ENCODE measurements at places on chromosomes 2 and 18.

DNA sequence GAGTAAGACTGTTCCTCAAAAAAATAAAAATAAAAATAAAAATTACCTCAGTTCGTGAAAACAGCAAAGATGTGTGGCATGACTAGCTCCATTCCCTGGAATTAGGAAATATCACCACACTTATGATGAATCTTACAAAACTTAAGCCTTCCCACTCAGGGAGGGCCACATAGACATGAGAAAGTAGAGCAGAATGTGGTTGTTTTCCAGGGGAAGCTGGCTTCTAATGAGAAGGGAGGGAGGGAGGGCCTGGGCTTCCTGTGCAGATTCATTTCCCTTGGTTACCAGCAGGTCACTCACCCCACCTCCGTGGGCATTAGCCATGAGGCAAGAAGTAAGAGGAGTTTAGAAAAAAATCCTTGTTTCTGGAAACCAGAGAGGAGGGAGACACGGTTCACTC lies 95.9 kb upstream of the RMDN2 start:
- DNase-seq, result no peak

GRCh38 chr18:26510337-26510736 lies 38.0 kb downstream of the KCTD1 start:
- DNase-seq, result no peak

DNA sequence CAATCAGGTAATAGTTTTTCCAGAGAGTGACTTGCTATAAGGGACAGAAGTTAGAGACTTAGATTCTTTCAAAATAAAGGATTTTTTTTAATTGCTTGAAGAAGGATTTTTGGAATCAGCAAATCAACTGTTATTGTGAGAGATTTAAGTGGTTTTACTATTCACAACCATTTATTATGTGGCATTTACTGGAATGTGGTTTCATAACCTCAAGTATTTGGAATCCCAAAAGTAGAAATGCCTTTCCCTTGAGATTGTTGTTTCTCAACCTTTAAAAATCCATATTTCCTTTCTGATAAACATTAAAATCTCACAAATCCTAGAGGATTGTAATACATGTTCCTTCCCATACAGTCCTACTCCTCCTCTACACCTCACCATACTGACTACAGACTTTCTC lies 5.0 kb downstream of the TANK start:
- DNase-seq, result no peak

DNA sequence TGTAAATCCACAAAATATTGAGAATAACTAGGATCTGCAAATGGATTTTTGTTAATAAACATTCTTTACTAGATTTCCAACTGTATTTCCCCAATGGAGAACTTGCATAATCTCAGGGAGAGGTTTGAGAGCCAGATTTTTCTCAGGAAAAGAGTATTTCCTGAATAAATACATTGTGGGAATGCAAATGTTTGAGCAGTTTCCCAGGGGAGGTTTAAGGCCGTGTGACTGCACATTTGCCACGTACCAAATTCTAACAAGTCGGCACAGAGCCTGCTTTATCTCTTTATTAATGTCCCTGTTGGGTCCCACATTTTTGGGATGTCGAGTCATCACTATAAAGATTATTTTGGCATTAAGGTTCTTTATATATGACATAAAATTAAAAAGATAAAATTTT lies 27.0 kb downstream of the TFPI start:
- DNase-seq, result no peak

GRCh38 chr2:237122214-237122666 lies 36.6 kb downstream of the COPS8 start:
- DNase-seq, result no peak

- DNase-seq, result no peak
Measured at GRCh38 chr18:78501251-78501650, 478.4 kb upstream of the SALL3 start.

- DNase-seq, result peak; percentile 44
Measured at GRCh38 chr2:26144953-26145680, 27.8 kb upstream of the GAREM2 start.

- DNase-seq, result no peak
Measured at GRCh38 chr2:40558761-40559160, 106.9 kb upstream of the SLC8A1 start.

DNA sequence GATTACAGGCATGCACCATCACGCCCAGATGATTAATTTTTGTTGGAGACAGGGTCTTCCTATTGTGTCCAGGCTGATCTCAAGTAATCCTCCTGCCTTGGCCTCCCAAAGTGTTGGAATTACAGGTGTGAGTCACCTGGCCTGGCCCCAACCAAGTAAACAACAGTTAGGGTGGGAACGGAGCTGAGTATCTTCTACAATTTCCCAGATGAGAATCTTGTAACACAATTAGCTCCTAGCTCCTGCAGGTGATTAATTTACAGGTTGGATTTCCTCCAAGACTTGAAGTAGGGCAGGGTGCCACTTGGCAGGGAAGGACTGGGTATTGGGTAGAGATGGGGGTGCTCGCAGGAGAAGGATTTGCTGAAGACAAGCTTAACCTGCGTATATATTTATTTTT lies 17.8 kb downstream of the NLRC4 start:
- DNase-seq, result no peak

GRCh38 chr2:232530626-232531260 lies 4.8 kb downstream of the CHRND start:
- no peak for DNase-seq

GRCh38 chr18:22987547-22988189 lies 54.5 kb downstream of the RBBP8 start:
- no peak for DNase-seq

DNA sequence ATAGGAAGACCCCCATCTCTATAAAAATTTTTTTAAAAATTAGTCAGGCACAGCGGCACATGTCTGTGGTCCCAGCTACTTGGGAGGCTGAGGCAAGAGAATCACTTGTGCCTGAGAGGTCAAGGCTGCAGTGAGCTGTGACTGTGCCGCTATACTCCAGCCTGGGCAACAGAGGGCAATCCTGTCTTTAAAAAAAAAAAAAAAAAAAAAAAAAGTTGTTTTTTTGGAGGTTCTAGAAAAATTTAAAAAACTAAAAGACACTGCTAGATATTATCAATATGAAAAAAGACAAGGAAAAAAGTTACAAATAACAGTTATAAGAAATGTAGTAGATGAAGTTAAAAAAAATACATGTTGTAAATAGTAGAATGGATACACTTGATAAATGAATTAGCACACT lies 56.1 kb upstream of the C2orf15 start:
- DNase-seq, result no peak

- no peak for DNase-seq
Measured at GRCh38 chr18:8856212-8856611, 150.9 kb downstream of the MTCL1 start.

DNA sequence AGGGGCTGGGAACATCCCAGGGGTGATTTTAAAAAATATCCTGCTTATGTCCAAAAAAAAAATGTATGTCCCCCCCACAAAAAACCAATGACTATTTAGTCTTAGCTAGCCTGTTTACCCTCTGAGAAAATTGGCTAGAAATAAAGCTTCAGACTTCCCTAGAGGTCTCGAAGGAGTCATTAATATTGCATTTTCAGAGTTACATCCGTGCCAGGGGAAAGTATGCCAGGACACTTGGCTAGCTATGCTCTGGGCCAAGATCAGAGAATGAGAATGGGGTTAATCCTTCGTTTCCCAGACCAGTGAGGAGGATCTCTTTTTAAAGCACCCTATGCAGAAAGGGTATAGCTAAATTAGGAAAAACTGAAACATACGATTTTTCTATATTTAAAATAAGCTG lies 183.6 kb downstream of the MC4R start:
- no peak for DNase-seq

DNA sequence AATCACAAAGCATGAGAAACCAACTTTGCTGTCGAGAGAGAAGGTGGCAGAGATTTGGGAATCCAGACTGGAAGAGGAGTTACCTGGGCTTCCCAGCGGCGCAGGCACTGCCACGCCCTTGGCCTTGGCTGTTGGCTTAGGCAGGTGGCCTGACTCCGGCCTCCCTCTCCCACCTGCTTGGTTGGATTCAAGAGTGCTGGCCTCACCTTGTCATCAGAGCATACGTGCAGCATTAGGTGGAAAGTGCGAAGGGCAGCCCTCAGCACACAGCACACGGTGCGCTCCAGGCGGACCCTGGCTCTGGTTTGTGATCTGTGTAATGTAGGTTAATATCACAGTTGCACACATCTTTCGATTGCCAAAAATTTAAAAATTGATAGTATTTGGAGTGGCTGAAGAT lies 19.2 kb upstream of the ASB1 start:
- DNase-seq, result no peak

GRCh38 chr18:52553441-52553840 lies 213.4 kb downstream of the DCC start:
- no peak for DNase-seq

DNA sequence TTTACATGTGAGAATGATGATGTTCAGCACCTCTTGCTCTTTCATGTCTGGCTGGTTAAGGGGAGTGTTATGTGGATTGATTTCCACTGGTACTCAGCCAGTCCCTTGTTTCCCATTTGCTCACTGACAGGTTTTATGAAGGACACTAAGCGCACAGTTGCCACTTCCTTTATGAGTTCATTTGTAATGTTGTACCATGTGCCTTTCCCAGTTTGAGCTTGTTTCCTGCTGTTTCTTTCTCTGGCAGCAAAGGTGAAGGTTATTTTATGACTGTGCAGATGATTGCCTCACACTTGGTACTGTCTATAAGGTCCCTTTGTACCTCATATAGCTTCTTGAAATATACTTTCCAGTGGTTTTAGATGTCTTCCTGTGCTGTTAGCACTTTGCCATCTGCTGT lies 1700.5 kb upstream of the TMEFF2 start:
- no peak for DNase-seq

GRCh38 chr18:21851327-21851961 lies 110.9 kb downstream of the MIB1 start:
- no peak for DNase-seq

GRCh38 chr2:141003967-141004657 lies 1126.7 kb downstream of the LRP1B start:
- no peak for DNase-seq

DNA sequence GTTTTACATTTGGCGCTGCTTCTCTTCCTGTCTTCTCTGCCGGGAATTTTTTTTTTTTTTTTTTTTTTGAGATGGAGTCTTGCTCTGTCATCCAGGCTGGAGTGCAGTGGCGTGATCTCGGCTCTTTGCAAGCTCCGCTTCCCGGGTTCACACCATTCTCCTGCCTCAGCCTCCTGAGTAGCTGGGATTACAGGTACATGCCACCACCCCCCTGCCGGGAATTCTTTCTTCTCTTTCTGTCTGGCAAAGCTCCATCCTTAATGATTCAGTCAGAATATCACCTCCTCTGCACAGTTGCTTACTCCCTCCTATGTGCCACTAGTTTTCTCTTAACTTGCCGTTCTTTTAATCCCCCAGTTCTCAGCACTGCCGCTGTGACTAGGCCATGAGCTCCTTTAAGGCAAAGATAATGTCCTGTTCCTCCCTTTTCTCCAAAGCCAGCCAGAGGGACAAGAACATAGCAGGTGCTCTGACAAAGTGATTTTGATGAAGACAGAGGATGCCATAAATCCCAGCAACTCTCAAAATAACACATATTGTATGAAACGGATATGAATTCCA lies 112.1 kb upstream of the LRATD1 start:
- DNase-seq, result no peak

DNA sequence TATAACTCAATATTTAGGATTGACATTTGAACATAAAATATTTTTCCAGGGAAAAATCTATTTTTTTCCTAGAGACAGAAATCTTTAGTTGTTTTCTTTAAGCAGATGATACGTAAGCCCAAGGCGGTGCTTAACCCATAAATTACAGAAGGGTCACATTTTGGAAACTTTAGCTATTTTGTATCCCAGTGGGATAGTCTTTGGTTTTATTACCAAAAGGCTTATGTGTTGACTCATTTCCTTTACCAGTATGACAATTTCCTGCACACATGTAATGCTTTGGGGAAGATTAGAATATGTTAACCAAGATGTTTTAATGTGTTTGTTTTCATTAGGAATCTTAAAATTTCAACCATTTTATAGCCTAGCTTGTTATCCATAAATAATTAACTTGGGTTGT lies 24.8 kb downstream of the DYNC1I2 start:
- DNase-seq, result no peak
